Activated CD4-positive, CD25-positive, alpha-beta regulatory T cell (primary cell): ENCODE measurements at places on chromosomes 5 and 9.

GRCh38 chr9:77938163-77938562 is 93.4 kb downstream of the GNAQ start:
- DNase-seq, result no peak

GRCh38 chr9:101333490-101333889 is 51.3 kb downstream of the BAAT start:
- no peak for DNase-seq

GRCh38 chr5:176530983-176531901 is 6.0 kb downstream of the RNF44 start:
- DNase-seq, result no peak

DNA sequence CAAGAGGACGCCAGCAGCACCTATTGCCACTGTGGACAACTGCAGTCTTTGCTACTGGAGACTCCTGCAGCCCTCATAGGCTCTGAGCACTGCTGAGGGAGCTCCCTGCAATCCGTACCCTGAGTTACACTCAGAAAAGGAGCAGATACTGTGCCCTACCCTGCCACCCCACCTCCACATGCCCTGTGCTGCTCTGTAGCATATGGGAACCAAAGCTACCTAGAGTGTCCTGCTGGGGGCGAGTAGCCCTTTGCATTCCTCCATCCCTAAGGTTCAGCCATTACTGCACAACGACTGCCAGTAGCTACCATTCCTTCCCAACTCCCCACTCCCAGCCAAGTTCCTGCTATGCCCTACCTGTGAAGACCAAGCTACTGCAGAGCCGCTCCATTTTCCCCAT is 90.2 kb upstream of the SNCAIP start:
- no peak for DNase-seq

DNA sequence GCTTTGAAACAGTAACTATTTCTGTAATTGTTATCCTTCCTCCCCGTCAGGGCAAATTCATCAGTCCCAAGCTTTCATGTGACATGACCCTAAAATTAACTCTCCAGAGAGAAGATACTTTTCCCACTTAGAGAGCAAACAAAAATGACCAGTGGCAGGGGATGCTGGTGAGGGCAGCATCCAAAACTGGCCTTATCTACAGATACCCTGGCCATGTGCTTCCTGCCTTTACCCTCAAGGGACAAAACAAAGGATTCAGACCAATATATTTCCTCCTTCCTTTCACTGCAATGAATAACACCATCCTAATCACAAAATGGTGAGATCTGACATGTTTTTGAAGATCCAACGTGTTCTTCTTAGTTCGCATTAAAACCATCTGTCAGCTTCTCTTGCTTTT is 267.2 kb downstream of the MAN2A1 start:
- no peak for DNase-seq

- no peak for DNase-seq
Measured at GRCh38 chr5:62643556-62644451, 65.2 kb downstream of the LRRC70 start.

GRCh38 chr5:159059722-159060121 is 40.0 kb downstream of the EBF1 start:
- no peak for DNase-seq

DNA sequence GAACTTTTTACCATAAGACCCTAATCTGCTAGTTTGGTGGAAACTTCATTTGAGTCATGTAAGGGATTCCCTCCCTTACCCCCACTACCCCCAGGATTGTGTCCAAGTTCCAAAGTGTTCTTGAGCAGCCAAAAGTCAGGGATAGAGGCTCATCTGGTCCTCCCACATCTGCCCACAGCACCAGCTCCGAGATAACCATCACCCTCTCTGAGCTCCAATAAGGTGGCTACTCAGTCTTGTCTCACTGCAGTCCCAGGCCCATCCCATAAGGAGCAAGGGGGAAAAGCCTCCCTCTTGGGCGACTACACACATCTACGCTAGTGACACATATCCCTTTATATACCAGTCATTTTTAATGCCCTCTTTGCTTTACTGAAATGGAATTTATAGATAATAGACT is 12.0 kb upstream of the ENC1 start:
- no peak for DNase-seq

GRCh38 chr5:151890299-151890698 is 34.4 kb downstream of the GLRA1 start:
- no peak for DNase-seq
